ENCODE measurements at places on chromosomes 2 and 18.

DNA sequence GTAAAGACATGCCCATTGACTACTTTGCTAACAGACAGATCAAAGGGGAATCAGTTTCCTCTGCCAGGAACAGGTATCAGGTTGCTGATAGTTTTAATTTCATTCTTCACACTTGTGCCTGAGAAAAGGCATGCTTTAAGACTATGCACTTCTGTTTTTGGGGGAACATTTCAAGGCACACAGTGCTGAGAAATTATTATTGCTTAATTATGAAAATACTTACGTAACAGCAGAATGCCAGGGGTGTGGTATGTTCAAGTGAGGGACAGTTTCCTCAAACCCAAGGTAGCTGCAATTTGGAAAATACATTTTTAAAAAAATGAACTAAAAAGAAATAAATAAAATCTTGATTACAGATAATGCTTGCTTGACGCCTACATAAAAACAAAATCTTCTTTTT is 1746.1 kb upstream of the PIK3C3 start:
- DNase-seq = no peak

- DNase-seq = no peak
These were observed 371.1 kb downstream of the NCKAP5 start for GRCh38 chr2:133197156-133197555.

GRCh38 chr2:229586746-229587705 is 127.3 kb downstream of the DNER start:
- DNase-seq = peak; percentile 60

- DNase-seq = no peak
These were observed 2.3 kb downstream of the HDAC4 start for GRCh38 chr2:239398521-239398921.

DNA sequence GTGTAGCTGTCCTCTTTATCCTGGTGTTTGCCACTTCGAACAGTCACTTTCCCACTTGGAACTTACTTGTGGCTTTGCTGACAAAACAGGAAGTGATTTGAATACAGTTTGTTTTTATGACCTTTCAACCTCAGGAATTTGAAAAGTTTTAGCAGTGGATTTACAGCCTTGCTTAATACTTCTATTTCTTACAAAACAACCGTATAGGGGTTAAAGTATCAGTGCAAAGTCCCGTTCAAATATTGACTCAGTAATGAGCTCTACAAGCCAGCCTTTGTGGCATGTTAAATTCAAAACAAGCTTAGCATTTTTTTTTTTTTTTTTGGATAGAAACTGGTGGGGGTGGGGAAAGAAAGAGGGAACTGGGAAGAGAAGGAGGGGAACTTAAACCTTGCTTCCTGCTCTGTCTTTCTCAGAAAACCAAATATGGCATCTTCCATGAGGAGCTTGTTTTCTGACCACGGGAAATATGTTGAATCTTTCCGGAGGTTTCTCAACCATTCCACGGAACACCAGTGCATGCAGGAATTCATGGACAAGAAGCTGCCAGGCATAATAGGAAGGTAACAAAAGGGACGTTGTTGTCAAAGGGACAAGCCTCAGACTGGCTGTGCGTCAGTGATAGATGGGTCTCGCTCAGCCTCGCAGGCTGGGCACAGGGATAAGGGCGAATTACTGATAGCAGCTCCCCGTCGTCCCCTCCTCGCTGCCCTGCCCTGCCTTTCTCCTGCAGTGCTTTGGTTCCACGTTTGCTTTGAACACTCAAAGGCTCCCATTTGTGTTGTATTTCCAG is at the start of gene HNMT:
Gene HNMT (plus strand): TSS at position 408 of the 793 bp plus-strand sequence. CDS start 19 bp downstream, at position 427.
- no peak for DNase-seq

GRCh38 chr2:219422952-219423534 is 4.9 kb downstream of the DES start:
- no peak for DNase-seq

GRCh38 chr2:72204786-72205503 is 57.3 kb upstream of the CYP26B1 start:
- no peak for DNase-seq

DNA sequence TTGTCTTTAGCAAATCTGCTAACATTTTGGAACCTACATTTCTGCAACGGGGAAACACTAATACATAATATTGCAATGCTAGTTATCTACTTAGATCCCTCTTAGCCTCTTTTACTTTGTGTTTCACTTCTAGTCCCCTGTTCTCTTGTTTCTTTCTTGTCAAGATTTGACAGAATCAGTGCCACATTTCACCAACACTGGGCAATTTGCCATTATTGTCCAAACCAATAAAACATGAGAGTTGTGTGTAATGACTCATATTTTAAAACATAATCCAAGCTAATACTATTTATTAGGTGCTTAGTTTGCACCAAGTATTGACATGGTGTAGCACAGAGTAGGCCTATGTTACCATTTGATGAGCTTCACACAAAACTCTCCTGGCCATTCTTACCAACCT is 33.7 kb upstream of the ACVR1C start:
- DNase-seq = no peak

GRCh38 chr2:132760405-132760804 is 90.4 kb upstream of the LYPD1 start:
- no peak for DNase-seq

GRCh38 chr2:233226511-233227031 is 24.9 kb upstream of the ATG16L1 start:
- no peak for DNase-seq

- DNase-seq = no peak
These were observed 1038.6 kb upstream of the SLC39A10 start for GRCh38 chr2:194618432-194618831.

- no peak for DNase-seq
These were observed 6.3 kb upstream of the ID2 start for GRCh38 chr2:8675543-8675942.

- no peak for DNase-seq
These were observed 58.1 kb upstream of the DLX2 start for GRCh38 chr2:172160839-172161238.

DNA sequence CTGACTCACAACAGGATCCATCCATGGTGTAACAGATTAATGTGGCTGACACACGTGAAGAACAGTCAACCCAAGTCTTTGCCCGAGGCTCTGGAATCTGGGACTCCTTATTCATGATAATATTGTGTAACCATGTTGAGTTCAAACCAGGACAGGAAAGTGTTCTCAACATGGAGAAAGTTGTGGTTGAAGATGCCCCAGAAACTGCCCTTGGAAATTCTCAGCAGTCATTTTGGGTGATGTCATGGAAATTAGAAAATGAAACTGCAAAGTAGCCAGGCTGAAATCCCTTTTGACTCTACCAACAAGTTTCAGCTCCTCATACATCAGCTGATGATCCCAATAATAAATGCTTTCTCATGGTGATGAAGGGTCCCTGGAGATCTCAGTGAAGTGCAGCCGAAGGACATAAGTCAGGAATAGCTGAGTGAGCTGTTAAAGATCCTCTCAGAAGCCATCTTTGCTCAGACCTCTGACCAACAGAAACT is 307.7 kb downstream of the TNS1 start:
- DNase-seq = no peak

- DNase-seq = no peak
These were observed 678.6 kb upstream of the CDH2 start for GRCh38 chr18:28855524-28855923.

DNA sequence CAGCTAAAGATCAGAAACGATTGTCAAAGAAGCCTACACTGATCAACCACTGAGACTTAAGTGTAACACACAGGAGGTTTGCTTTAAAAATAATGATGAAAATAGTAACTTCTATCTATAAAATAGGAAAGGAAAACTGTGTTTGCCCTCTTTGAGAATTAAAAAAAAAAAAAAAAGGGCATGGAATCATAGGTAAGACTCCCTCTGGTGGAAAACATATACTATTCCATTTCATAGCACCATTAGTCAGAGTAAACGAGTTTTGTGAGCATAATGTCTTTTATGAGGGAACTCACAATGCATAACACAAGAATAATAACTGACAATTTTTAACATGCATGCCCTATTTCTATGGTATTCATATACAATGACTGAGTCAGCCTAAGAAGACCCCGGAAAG is 36.3 kb downstream of the SLC35F5 start:
- no peak for DNase-seq

- no peak for DNase-seq
These were observed 79.2 kb downstream of the ASB1 start for GRCh38 chr2:238505892-238506280.

GRCh38 chr18:47054369-47054768 is 18.9 kb upstream of the ELOA2 start:
- no peak for DNase-seq

- DNase-seq = no peak
These were observed 68.2 kb downstream of the CCBE1 start for GRCh38 chr18:59628995-59629394.

GRCh38 chr2:453132-453531 is 165.2 kb upstream of the ALKAL2 start:
- DNase-seq = no peak

DNA sequence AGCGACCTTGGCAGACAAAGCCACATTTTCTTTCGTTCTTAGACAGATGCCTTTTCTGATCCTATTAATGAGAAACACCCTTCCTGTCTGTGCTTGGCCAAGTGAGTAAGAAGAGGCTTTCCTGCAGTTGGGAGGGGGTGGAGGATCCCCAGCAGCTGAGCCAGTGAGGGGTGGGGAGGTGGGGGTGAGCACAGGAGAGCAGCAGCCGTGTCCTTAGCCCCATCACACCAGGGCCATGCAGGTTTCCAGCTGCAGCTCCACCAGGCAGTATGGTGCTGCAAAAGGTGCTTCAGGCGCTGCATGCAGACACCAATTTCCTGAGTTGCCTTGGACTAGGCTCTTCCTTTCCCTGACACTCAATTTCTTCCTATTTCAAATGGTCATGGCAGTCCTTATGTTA is 123.3 kb upstream of the SIX2 start:
- DNase-seq = peak; percentile 52

DNA sequence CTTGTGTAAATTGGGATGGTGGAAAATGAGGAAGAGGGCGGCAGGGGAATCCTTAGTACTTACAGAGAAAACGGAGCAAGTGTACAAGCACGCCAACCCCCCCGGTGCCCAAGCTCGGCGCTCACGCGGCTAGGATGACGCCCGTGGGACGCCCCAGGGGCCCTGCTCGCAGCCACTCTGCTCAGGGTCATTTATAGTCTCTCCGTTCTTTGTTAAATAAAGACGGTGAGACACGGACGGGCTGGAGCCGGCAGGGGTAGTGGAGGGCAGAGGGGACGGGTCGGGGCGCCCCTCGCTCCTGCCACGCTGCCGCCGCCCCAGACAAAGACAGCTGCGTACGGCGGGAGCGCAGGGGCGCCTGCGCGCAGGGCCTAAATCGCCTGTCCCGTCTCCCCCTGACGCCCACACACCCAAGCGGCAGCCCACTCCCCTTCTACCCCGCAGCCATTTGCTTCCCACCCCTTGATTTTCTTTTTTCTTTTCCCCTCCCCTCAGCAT is 37.8 kb downstream of the PCBP1 start:
- DNase-seq = peak; percentile 74

DNA sequence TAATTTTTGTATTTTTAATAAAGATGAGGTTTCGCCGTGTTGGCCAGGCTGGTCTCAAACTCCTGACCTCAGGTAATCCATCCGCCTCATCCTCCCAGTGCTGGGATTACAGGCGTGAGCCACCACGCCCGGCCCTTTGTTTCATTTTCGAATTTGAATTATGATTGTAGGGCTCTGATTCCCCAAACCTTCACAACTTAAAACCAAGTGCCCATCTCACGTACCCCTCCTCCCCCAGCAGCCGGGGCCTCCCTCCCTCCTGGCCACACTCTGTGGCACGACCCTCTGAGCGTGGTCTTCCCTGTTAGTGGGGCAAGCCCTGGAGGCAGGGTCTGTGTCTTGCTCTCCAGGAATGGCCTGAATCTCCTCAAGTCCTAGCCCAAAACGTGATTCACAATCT is 166.5 kb downstream of the ASB1 start:
- no peak for DNase-seq

GRCh38 chr18:34510926-34511325 is 199.2 kb upstream of the DTNA start:
- no peak for DNase-seq

GRCh38 chr18:65628390-65628789 is 122.4 kb upstream of the CDH7 start:
- no peak for DNase-seq

DNA sequence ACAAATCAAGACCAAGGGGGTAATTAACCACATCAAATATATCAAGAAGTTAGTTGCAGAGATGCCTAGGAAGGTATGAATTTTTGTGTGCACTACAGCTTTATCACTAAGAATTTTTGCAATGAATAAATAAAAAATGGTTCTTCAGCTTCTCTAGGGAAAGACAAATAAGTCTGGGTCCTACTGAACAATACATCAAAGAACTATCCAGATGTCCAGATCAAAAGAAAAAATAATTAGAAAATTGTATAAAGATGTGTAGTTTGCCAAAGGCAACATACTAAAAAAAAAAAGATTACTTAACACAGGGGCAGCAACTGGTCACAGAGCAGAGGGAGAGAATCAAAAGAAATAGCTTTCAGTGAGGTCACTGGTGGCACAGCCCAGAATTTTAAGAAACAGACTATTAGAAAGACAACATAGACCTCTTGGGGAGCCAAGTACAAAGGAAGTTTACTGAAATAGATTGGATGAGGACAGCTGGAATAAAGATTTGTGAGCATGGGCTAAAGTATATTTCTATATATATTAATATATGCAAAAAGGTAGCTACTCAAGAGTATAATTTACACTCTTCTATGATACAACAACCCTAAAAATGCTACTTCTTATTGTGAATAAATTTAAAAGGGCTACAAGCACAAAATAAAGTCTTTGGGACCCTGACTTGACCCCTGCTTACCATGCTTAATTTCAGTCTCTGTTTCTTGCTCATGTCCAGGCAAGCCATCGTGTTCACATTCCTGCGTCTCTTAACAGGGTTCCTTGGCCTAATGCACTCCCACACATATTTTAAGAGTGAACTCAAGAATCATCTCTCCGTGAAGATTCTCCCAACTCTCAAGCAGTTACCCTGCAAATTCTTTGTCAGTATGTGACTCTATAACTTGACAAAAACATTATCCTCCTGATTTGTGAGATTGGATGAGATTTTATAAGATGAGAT is 99.0 kb upstream of the GRB14 start:
- DNase-seq = no peak

DNA sequence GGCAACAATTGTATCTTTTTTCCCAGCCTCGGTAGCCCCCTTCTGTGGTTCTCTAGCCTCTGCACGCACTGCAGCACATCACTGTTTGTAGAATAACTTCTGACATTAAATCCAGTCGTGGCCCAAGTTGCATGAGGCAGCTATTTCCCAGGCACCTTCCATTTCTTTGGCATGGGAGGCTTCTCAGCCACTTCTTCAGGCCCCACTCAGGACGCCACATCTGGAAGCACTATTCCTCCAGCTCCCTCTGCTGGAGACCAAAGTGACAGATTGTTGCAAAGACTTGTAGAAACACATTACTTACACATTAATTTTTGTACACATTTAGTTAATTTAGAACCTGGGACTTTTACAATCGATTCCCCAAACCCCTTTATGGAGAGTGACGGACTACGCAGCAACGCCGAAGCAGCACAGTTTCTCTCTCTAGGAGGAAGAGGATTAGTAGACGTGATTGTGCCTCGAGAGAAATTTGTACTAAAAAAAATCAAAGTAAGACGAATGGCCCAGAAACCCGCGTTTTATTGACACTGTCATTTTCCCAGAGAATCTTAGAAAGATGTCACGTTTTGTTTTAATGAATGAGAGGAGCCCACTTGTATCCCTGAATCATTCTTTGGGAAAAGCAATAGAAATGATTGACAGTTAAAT is 57.8 kb upstream of the RGPD5 start:
- peak; percentile 60 for DNase-seq

Measured in WERI-Rb-1 (cell line).